ENCODE measurements at places on chromosomes 2 and 18.

- DNase-seq, result peak; percentile 68
Observed at GRCh38 chr2:67215214-67216055, 181.7 kb upstream of the ETAA1 start.

- no peak for DNase-seq
Observed at GRCh38 chr18:7532942-7533341, 34.2 kb upstream of the PTPRM start.

DNA sequence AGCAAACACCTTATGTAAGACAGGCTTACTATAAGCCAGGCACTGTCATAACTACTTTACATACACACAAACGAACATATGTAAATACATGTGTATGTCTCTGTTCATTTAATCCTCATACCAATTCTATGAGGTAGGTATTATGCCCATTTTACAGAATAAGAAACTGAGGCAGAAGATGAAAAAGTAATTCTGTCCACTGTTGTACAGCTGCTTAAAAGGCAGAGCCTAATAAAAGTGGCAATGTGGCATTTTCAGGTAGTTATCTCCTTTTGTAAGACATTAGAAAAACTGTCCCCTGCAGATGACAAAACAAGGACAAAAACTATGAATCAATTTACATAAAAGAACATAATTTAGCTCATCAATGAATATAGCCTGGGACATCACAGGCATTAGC is 69.9 kb downstream of the PLEKHM3 start:
- no peak for DNase-seq

- DNase-seq, result no peak
Observed at GRCh38 chr2:154240921-154241379, 369.2 kb downstream of the GALNT13 start.

DNA sequence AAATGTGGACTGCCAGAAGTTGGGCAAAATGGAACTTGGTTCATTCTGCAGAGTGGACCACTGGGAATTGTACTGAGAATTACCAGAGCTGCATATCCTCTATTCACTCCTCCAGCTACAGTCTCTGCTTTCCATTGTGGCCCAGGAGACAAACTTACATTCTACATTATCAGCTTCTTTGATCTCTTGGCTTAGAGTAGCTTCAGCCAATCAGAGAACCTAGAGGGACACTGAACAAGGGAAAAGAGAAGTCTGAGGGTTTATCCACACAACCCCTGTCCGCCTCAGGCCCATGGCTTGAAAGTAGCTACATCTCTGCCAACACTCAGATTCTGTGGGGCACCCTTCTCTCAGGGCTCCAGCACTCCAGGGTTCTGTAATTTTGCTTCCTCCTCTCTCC is 251.1 kb downstream of the TRIB2 start:
- no peak for DNase-seq

DNA sequence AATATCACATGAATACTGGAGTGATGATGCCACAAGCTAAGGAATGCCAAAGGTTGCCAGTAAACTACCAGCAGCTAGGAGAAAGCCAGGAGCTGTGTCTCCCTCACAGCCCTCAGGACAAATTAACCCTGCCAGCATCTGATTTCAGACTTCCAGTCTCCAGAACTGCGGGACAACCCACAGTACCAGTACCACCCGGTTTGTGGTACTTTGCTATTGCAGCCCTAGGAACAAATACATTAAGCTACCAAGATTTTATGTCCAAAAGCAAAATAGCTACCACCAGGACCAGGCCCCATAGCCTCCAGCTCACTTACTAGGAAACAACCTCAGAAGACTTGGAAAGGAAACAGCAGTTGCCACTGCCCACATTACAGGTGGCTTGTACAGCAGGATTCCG is 10.0 kb downstream of the PID1 start:
- no peak for DNase-seq

- peak; percentile 50 for DNase-seq
Observed at GRCh38 chr2:240604291-240604938, 17.9 kb downstream of the CAPN10 start.

- peak; percentile 7 for DNase-seq
Observed at GRCh38 chr2:168293766-168294165, 46.4 kb upstream of the STK39 start.

- DNase-seq, result peak; percentile 90
Observed at GRCh38 chr18:70288851-70289328, at the start of gene SOCS6. Gene SOCS6, plus strand, starts transcription at chr18:70289045. Its CDS starts 35,624 bp downstream, at chr18:70324669.

GRCh38 chr2:215479121-215479520 is 43.3 kb upstream of the FN1 start:
- no peak for DNase-seq

DNA sequence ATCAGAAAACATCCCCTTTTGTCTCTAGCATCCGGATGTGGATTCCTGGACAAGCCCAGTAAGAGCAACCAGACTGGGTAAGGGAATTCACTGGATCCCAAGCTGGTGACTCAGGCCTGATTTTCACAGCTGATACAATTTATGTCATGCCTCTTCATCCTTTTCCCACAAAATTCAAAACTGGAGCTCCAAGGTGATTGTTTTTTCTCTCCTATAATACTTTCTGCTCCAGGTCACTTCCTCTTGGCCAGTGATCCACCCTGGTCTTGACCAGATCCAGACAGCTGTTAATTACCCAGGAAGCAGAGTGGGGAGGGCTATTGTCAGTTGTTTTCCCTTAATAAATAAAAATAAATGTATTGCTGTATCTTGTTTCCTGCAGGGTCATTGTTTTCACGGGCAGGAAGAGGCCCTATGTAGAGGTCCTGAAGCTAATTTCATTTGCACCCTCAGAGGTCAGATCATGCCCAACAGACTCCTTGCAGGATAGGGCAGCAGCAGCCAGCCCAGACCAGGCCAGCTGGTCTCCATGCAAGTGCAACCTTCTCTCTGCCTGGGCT is 57.6 kb downstream of the EVA1A start:
- DNase-seq, result peak; percentile 38

DNA sequence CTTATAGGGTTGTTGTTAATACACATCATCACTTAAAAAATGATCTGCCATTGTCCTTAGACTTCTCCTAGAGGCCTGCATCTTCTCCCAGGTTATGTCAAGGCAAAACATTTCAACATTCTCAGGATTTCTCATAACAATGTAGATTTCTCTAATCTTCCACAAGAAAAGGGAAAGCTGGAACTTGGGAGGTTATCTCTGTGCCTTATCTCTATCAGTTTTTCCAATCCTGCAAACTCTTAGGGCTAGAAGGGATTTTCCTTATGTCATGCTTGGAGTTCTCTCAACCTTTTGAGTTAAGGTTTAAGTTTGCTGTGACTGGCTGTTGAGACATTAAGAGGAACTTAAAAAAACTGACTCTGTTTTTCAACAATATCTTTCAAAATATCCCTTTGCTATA is 300.6 kb upstream of the TFPI start:
- no peak for DNase-seq

DNA sequence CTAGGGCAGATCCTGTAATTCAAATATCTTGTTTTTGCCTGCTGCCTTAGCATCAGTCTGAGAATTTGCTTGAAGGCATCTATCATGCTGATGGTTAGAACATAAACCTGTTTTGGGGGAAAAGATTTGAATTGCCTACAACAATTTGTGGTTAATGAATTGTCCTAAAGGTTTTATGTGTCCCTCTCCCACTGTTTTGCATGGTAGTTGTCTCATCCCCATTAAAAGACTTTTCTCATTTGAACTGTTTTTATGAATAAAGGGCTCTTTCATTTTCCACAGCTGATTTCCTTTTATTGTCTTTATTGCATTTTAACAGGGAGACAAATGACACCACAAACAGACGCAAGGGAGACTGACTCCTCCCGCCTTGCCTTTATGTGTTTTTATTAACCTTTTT is 275.6 kb downstream of the PIK3C3 start:
- DNase-seq, result peak; percentile 80

- no peak for DNase-seq
Observed at GRCh38 chr2:66445076-66445924, 10.4 kb downstream of the MEIS1 start.

DNA sequence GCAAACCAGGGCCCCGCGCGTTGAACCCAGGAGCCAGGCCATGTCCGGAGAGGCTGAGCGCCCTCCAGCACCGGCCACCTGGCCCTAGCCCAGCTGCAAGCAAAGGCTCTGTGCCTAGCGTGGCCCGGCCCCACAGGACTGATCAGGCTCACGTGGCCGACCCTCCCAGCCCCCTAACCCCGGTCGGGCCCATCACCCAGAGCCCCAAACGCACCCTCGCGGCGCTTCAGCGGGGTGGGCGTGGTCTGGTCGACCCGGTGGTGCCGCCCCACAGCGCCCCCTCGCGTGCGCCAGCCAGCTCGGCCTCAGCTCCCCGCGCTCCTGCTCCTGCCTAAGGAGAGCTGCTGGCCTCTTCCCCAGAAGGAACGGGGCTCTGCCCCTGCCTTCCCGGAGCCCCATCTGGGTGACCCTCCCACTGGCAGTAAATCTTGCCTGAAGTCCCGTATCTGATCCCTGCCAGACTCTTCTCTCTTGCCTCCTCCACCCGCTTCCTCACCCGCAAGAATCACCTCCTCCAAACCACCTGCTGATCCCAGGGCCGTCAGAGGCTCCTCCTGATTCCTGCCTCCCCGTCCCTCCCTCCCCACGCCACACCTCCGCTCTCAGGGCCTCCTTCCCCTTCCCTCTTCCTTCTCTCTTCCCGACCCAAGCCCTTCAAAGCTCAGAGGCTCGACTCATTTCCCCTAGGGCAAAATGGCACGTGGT is 12.3 kb upstream of the TEX51 start:
- no peak for DNase-seq

DNA sequence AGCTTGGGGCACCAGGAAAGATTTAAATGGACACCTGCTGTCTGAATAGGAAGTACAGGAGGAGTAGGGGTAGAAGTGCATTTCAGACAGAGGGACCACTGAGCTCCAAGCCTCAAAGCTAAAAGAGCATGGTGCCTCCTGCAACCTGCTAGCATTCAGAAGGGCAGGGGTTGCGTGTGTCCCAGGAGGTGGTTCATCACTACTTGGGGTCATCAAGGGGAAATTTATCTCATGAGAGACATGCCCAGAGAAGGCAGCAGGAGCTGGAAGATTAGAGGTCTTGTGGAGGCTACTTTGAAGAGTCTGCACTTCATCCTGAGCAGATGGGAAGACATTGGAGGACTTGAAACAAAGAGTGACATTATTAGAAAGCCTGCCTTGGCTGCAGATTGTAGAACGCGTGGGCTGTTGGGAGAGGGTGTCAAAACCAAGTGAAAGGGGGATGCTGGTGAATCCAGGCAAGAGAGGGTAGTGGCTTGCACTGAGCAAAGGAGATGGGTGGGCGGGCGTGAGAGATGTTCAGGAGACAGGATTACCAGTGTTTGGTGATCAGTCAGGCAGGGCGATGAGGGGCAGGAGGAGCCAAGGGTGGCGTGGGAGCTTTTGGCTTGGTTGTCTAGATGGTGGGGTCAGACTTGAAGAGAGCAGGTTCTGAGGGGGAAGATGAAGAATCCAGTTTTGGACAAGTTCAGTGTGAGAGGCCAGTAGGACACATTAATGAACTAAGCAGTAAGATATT is 154.0 kb downstream of the DYSF start:
- no peak for DNase-seq

Measured in NCI-H69 (cell line).